ENCODE measurements at places on chromosomes 3 and 15.
A peak's percentile ranks its signal among the peaks of the same experiment; 100 is the strongest.

GRCh38 chr3:187522293-187522692 is 147.9 kb downstream of the SST start:
- DNase-seq: no peak

GRCh38 chr3:157650172-157650571 is 147.0 kb upstream of the VEPH1 start:
- DNase-seq: no peak

DNA sequence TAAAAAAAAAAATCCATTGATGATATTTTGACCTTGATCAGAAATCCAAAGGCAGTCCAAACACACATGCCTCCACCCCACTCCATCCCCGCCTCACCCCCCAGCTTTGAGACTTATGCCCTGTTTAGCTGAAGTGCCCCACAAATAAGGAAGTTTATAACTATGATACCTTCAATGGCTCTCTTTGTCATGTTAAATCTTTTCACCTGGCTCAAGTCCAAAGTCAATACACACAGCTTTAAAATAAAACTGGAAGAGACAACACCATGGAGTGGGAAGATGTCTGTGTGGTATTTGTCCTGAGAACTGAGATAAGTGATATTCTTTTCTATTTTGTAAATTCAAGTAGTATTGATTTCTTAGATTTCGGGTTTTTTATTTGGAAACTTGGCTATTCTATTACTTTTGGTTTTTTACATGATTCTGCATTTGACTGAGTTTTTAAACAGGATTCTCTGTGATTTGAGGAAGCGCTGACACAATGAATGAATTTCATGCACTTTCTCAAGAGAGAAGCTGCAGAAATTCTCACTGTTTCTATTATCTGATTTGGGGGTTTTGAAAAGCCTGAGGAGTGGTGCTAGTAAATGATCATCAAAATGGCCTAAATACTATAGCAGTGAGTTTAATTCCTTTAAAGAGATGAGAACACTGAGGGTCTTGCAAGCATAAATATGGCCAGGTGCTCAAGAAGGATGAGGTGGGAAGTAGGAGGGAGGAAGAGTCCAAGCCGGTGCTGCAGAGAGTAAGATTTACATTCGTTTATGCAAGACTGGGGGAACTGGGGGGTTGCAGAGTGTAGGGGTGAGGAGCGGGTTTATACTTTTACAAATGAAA is 5.2 kb downstream of the FOXB1 start:
- DNase-seq: no peak

DNA sequence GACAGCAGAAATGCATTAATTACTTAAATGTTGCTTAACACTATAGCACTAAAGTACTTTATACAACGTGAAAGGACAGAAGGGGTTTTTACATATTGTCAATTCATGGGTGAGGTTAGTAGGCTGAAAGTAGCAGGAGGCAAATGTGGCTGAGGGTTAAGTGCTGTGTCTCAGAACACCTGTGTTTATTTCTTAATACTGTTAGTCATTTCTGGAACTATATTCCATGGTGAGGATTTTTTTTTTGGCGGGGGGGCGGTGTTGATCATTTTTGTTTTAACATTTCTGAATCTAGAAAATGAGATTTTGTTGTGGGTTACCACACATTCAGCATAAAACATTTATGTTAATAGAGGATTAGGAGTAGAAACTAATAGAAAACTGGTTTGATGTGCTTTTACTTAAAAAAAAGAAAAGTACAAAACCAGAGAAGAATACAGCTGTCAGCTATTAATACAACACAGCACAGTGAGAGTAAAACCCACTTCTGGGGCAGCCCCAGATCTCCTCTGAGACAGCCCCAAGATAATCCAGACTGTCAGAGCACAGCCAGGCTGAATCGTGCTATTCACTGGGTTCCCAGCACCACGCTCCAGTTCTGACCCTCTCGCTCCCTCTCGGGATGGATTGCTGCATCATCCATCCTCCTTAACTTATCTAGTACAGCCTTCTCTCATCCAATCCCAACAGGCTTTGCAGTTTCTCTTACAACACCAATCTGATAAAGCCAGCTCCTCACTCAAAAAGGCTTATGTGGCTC is 307.7 kb downstream of the TUSC7 start:
- no peak for DNase-seq

- no peak for DNase-seq
Measured at GRCh38 chr3:146359841-146360240, 108.9 kb upstream of the PLSCR4 start.

GRCh38 chr3:189038773-189039745 is 132.7 kb upstream of the TPRG1 start:
- DNase-seq: no peak

GRCh38 chr3:113977822-113978221 is 30.0 kb downstream of the ZDHHC23 start:
- no peak for DNase-seq

- DNase-seq: no peak
Measured at GRCh38 chr15:64695561-64695992, 79.8 kb downstream of the RBPMS2 start.

GRCh38 chr15:29289173-29289572 is 19.6 kb upstream of the NSMCE3 start:
- DNase-seq: no peak

DNA sequence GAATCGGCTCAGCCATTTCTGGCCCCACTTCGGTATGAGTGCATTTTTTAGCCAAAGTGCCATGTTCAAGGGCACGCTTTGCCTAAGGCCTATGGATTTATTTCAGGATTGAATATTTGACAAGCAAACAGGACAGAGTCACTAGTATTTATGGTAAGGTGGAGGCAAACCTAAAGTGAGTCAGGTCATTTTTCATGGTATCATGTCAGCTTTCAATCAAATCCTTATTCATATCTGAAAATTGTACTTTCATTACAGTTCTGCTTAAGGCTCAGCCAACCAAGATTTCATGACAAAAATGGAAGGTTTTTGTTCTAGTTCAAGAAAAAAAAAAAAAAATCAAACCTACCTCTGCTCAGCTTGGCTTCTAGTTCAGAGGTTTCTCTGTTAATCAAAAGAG is 30.5 kb upstream of the ICE2 start:
- DNase-seq: no peak

- no peak for DNase-seq
Measured at GRCh38 chr3:152283492-152284381, 15.0 kb downstream of the MBNL1 start.

DNA sequence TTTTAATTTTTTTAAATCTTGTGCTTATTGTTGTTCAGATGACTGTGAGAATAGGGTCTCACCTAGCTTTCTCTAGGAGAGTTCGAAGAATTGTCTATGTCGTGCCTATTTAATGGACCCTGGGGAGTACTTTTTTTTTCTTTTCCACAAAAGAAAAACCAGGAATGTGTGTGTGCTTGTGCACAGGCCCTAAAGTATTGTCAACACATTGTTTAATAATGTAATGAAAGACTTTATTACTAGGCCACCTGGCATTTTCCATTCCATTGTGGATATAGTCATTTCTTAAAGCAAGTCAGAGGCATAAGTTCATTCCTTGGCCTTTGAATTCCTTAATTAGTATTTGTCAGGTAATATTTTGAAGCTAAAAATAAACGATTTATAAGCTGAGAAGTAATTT is 135.9 kb downstream of the KLHL25 start:
- no peak for DNase-seq

- no peak for DNase-seq
Measured at GRCh38 chr3:48514431-48515227, 10.7 kb upstream of the SHISA5 start.

DNA sequence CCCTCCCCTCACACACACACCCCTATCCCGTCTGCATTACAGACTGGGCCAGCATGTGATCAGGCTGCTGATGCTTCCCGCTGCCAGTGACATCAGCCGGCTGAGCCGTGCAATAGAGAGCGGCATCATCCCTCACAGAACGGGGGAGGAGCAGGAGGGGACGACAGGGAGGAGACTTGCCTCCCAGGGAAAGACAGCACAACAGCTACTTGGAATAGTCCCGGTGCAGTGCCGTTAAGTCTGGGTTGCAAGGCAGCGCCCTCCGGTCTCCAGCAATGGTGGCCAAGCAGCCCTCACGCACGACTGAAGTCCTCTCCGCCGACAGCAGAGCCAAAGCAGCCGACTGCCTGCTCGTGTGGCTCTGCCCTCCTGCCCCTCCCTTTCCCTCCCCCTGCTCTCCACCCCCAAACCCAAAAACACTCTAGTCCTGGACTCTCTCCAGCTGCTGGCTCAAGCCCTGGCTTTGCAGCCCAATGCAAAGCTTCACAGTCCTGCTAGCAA is 31.5 kb upstream of the RPS17 start:
- no peak for DNase-seq

- no peak for DNase-seq
Measured at GRCh38 chr3:117674321-117674720, 964.7 kb downstream of the TUSC7 start.

DNA sequence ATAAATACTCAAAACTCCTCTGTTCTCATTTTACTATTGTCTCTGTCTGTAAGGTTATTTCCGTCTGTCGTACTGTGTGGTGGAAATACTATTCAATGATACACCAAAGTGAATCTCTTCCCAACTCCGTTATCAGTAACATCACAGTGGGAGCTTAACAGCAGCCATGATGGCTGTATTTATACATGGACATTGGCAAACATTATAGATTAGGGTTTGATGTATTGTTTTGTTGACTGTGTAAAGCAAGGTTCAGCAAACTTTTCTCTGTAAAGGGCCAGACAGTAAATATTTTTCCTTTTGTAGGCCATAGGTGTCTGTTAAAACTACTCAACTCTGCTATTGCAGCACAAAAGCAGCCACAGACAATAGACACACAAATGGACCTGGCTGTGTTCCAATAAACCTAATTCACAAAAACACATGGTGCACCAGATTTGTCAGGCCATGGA is 23.2 kb downstream of the LIPC start:
- no peak for DNase-seq

GRCh38 chr3:79976466-79976865 is 208.7 kb upstream of the ROBO1 start:
- no peak for DNase-seq

DNA sequence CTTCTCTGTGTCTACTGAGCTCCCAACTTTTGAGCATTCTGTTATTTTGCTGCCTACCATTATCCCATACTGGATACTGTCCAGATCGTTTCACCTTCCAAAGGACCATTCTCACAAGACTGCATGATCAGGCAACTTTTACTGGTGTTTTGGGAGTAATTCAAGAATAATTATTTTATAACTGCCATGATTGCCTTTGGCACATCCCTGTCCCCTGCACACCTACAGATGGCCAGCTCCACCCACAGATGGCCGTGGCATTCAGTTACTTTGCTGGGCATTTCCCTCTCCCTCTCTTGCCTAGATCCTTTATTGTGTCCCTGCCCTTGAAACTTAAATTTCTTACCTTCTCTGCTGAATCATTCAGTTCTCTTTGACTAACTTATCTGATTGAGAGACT is 263.9 kb downstream of the DIPK2A start:
- DNase-seq: no peak

DNA sequence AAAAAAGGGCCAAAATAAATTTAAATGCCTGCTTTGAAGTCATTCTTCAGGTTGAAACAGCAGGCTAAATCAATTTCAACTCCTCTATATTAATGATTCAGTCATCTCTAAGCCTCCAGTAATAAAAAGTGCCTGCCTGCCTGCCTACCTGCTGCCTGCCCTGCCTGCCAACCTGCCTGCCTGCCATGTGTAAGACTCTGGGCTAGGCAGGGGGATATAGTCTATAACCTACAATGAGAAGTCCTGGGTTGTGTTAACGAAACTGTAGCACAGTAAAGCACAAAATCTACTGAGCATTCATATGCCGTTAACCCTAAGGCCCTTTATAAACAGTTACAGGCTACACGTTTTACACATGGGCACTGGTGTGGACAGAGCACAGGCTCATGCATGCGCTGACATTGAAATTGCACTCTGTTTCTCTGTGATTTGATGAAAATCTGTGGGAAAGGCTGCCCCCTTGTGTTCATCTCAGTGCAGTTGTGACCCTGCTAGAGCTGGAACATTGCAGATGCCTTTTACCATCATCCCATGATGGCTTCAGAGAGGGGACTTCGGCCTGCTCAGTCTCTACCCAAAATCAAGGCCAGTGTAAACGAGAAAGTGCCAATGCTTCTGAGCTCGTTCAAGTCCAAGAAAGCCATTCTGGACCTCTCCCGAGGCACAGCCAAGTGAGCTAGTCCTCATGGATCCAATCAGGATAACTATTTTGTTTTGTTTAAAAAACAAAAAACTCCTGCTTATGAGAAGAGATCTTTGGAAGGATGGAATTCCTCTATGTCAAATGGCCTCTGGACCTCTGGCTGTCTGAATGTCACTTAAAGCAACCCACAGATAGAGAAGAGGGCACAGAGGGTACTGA is 64.6 kb downstream of the EFL1 start:
- peak; percentile 13 for DNase-seq

GRCh38 chr15:101489237-101489598 is 289 bp downstream of the PCSK6 start:
- no peak for DNase-seq

- DNase-seq: no peak
Measured at GRCh38 chr3:22263042-22263441, 512.0 kb upstream of the ZNF385D start.
